NCI-H1092 (cell line): ENCODE measurements at places on chromosomes 13 and 19.

GRCh38 chr13:68099631-68100030 is 869.5 kb upstream of the PCDH9 start:
- no peak for DNase-seq

DNA sequence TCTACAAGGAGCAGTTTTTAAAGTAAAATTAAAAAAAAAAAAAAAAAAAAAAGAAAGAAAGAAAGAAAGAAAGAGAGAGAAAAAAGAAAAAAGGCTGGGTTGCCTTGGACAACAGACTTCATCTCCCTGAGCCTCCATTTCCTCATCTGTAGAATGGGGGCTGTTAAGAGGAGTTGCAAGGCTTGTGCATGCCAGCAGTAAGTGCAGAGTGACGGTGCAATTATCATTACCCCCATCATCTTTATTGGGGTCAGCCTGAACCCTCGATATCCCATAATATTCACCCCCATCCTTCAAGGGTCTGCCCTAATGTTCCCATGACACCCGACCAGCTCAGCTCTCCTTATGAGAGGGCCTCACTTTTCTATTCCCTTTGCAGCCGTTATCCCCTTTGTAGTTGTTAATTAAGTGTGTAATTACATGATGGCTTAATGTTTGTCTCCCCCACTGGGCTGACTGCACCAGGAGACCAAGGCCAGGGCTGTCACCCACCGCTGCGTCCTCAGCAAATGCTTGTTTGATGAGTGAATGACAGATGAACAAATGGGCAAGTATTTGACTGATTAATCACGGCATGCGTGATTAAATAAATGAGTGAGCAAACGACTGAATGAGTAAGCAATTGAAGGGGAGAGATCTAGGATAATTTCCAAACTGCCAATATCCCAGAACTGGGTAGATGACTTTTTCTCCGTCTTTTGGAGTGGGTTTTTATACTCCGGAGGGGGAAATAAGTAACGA is 10.1 kb downstream of the FOSB start:
- no peak for DNase-seq

DNA sequence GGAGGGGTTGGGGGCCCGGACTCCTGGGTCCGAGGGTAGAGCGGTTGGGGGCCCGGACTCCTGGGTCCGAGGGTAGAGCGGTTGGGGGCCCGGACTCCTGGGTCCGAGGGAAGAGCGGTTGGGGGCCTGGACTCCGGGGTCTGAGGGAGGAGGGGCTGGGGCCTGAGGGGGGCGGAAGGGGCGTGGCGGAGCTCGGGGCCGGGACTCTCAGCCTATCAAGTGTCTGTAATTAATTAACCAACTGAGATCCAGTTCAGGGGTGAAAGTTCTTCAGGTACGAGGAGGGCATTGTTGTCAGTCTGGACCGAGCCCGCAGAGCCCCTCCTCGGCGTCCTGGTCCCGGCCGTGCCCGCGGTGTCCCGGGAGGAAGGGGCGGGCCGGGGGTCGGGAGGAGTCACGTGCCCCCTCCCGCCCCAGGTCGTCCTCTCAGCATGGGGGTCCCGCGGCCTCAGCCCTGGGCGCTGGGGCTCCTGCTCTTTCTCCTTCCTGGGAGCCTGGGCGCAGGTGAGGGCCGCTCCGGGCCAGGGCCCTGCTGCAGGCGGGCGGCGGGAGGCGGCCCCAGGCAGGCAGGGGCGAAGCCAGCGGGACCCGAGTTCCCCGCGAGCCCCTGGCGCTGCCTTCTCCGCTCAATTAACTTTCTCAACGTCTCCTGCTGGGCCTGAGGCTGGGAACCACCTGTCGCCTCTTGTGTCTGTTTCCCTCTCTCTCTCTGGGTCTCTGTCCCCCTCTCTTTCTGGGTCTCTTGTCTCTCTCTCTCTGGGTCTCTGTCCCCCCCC is 697 bp downstream of the FCGRT start:
- DNase-seq: no peak

DNA sequence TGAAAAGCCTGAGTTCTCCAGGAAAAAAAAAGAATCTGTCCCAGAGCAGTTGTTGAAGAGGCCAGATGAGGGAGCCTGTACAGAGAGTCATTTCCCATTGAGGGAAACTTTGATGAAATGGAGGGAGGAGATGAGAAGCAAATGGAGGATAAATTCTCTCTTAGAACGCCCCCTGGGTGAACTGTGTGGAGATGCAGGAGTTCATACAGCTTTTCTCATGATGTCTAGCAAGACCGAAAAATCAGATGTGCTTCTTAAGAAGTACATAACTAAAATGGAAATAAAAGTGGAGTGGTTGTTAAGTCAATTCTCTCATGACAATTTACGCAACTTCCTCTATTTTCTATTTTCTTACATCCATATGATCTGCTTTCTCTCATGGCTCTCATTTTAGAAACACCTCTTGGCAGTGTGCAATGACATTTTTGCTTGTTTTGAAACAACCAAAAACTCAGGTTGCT is 1263.1 kb downstream of the PCDH9 start:
- no peak for DNase-seq

DNA sequence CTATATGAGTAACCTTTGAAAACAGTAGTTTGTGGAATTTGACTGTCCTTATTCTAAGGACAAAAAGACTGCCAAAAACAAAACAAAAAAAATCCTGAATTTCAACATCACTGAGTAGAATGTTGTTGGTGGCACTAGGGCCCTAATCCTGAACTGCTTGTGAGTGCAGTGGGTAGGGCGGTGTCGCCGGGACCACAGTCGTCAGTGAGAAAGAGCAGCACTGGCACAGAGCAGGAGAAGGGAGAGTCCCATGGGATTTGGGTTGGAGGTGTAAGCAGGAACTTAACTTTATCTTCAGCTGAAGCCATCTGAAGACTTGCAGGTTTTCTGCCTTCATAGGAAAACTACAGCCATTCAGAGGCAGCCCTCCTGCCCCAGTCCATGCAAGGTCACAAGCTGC is 5.6 kb downstream of the PCID2 start:
- DNase-seq: no peak

DNA sequence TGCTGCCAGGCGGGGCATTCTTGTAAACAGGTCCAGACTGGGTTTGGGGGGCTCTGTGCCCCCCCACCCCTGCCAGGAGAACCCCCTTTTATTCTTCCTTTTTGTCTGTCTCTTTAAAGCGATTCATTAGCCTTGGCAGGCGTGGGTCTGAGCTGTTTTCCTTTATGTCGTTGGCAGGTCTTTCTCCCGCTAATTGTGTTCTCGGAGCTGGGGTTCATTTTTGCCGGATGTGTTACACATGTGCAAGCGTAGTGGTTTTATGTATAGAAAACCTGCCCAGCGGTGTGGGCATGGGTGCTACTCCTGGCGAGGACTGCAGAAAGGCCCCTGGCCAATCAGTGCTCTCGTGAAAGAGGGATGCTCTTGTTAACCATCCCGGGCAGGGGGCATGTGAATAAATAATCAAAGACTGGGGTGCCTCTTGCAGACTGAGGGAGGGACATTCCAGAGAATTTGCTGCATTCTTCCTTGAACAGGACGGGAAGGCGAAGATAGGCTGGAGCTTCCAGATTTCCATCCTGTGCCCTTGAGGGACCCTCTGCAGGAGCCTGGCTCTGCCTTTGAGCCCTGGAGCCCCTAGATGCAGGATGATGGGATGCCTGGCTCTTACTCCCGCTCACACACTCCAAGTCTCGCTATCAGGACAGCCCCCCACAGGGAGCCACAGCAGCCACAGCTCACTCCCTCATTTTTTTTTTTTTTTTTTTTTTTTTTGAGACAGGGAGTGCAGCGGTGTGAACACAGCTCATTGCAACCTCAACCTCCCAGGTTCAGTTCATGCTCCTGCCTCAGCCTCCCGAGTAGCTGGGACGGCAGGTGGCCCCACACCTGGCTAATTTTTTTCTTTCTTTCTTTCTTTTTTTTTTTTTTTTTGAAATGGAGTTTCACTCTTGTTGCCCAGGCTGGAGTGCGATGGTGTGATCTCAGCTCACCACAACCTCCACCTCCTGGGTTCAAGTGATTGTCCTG is 14.1 kb downstream of the CARM1 start:
- no peak for DNase-seq

- no peak for DNase-seq
These were observed 14.0 kb upstream of the URI1 start for GRCh38 chr19:29927944-29928625.

DNA sequence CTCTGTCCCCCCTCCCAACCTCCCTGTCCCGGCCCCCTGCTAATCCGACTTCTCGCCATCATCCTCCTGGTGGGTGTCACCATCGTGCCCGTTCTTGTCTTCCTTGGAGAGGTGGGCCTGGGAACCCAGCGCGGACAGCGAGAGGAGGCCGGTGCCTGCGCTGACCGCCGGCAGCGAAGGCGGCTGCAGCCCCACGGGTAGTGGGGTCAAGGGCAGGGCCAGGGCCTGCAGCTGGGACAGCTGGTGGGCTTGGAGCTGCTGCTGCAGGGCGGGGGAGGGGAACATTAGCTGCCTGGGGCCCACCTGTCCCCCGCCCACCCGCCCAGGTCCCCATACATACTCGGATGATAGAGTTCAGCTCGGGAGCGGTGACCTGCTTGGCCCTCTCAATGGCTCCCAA is 8.5 kb downstream of the TLE5 start:
- no peak for DNase-seq

GRCh38 chr13:107928762-107929161 is 286.6 kb downstream of the LIG4 start:
- no peak for DNase-seq

DNA sequence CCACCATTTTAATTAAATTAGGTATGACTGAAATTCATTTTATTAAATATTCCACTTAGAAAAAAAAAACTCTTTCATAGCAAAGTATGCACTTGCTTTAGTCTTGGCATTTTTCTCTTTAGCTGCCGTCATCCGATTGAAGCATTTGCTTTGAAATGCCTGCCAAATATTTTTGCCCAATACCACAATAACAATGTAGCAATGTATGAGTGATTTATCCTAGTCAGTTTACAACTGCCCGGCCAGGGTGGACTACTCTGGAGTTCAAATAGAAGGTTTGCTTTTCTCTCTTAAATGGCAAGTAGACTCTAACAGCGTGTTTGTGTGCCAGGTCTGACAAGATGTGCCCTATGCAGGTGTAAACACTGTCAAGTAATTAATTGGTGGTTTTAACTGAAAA is 675.3 kb upstream of the SGCG start:
- DNase-seq: no peak

DNA sequence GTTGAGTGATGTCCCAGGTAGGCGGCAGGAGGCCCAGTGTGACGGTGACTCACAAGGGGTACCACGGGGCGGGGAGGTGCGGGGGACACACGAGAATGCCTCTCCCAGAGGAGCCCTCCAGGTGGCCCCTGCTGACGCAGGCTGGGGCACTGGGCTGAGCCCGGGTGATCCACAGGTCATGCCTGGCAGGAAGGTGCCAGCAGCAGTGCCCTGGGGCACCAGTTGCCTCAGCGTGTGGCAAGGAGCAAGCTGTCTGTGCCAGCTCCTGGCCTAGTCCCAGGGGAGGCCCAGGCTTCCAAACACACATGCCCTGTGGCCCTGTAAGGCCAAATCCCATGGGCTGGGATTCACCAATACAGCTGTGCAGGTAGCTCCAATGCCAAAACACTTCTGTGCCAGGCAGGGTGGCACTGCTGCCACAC is 28.0 kb downstream of the AKT2 start:
- no peak for DNase-seq

GRCh38 chr13:41213316-41213715 is 18.9 kb upstream of the KBTBD7 start:
- no peak for DNase-seq

DNA sequence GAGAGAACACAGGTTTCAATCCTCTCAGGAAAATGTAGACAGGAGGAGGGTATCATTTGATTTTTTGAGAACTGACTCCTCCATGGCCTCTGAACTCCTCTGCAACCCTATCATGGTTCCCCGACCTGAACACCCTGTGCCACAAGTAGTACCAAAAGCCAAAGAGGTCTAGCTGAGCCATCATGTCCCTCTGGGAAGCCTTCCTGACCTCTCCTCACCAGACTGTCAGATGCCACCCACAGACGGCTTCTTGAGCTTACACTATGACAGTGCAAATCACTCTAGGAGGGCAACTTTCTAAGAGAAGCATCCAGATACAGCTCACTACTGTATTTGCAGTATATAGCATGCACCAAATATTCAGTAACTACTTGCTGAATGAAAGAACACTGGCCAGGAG is 3.7 kb downstream of the HNRNPL start:
- DNase-seq: no peak

GRCh38 chr19:7746903-7747884 is at the start of gene CD209:
TSS of gene CD209 (minus strand) at chr19:7747534. CDS start at chr19:7747511, 23 bp downstream.
- DNase-seq: no peak

DNA sequence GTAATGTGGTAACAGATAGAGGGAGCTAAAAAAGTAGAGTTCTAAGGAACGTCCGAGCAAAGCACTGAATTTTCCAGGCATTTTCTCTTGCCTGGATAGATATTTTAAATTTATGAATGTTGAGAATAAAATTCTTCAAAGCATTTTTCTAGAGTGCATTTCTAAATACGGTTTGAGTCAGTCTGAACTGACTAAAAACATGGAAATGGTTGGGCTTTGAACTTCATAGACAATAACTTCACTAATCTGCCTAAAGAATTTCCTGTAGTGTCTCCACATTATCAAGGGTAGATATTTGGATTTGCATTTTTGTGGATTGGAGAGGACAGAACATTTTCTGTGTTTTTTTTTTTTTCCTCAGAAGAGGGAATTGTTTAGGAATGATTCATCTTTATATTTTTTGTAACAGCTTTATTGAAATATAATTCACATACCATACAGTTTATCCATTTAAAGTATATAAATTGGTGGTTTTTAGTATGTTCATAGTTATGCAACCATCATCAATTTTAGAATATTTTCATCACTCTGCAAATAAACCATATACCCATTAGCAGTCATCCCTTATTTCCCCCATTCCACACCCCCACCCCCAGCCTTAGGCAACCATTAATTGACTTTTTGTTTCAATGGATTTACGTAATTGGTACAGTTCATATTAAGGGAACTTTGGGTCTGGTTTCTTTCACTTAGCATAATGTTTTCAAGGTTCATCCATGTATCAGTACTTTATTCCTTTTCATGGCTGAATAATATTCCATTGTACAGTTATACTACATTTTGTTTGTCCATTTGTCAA is 20.7 kb downstream of the GARRE1 start:
- no peak for DNase-seq

GRCh38 chr19:1923319-1923718 is 17.7 kb upstream of the CSNK1G2 start:
- DNase-seq: no peak
